Stimulated activated CD4-positive, alpha-beta T cell treated with anti-CD3 and anti-CD28 coated beads, Interleukin-1b, Interleukin-23, amount 100 ng/mL, for 1 hour (primary cell): ENCODE measurements at places on chromosomes 12 and 14.

- no peak for DNase-seq
These were observed 86.1 kb downstream of the MYF5 start for GRCh38 chr12:80802652-80803400.

DNA sequence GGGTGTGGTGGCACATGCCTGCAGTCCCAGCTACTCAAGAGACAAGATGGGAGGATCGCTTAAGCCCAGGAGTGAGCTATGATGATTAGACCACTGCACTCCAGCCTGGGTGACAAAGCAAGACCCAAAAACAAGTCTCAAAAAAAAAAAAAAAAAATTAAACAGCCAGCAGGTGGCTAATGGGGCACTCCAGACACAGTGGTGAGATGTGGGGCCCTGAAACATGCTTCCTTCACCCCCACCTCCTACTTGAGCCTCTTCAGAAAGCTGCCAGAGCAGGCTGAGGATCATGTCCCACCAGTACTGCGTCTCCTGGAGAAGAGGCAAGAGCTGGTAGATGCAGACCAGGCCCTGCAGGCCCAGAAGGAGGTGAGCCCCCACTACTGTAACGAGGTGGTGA lies 2.1 kb downstream of the CFAP73 start:
- no peak for DNase-seq

DNA sequence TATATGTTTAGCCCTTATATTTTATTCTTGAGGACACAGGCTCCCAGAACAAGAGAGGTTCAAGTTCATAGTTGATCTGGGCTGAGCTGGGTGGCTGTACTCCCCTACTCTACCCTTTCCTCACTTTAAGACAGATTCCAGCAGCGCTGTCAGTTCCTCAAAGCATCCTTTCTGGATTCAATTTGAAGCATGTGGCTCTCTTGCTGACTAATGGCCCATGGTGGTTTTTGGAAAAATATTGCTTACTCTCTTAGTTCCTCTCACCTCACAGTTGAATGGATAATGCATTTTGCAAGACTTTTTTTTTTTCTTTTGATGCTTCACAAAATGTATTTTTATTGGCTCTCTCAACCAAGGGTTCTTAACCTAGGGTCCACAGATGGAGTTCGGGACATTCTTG lies 4.1 kb downstream of the PELI2 start:
- no peak for DNase-seq

- DNase-seq = no peak
These were observed 82.7 kb downstream of the BEGAIN start for GRCh38 chr14:100504372-100505078.

DNA sequence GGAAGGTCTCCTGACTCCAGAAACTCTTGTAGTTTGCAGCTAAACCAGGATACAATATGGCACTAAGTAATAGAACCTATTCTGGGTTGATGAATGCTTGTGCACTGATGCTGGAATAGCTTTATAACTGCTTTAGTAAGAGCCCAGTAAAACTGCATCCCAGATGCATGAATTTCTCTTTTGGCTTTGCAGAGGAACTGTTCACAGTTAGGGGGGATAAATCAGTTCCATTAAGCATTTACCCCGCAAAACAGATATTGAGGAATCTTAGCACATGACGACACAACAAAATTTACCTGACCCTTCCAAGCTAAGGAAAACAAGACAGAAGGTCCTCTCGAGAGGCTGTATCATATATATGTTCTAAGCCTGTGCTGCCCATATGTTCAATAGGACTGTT lies 457.4 kb downstream of the FOXG1 start:
- no peak for DNase-seq

- DNase-seq = no peak
These were observed 36.1 kb upstream of the PTCSC3 start for GRCh38 chr14:36212577-36212976.

- DNase-seq = no peak
These were observed 724 bp downstream of the BLOC1S1 start for GRCh38 chr12:55716582-55716957.

- no peak for DNase-seq
These were observed 20.7 kb downstream of the SCARB1 start for GRCh38 chr12:124842800-124843510.

GRCh38 chr12:93245543-93245942 lies 132.2 kb upstream of the NUDT4 start:
- no peak for DNase-seq

DNA sequence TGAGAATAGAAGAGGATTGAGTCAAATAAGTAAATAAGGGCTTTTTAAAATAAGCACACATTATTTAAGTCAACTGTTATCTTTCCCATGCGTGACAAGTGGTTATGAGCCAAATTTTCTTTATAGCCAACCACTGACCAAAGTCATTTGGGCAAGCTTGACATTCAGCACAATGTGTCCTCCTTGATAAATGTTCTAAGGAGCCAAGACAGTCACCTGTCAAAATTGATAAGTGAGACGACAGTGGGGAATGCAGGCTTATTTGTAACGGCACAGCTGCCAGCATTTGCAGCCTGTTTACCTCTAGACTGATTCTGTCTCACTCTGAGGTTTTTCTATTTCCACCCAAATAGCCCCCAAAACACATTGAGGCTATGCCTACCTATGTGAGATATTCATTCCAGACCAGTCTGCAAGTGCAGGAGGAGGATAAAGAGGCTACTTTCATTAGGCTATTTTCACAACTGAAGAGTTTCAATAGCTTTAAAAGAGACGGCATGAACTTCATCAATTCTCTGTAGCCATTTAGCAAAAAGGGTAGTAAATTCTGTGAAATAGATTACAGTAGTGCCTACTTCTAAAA lies 339.5 kb downstream of the PDZRN4 start:
- no peak for DNase-seq

DNA sequence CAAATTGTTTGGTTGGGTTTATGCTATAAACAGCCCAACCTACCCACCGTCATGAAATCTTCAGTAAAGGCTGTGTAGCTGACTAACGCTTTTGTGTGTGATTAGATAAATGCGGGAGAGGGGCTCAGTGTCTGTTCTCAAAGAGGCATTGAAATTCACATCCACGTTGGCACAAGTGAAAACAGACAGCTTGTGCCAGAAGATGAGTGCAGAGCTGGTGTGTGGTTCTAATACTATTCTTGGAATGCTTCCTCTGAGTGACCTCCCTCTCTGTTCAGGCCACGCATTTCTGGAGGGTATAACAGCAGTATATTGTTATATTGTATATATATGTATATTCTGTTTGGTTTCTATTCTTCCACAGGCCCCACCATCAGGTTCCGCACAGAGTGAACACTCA lies 263.8 kb downstream of the APAF1 start:
- DNase-seq = no peak

DNA sequence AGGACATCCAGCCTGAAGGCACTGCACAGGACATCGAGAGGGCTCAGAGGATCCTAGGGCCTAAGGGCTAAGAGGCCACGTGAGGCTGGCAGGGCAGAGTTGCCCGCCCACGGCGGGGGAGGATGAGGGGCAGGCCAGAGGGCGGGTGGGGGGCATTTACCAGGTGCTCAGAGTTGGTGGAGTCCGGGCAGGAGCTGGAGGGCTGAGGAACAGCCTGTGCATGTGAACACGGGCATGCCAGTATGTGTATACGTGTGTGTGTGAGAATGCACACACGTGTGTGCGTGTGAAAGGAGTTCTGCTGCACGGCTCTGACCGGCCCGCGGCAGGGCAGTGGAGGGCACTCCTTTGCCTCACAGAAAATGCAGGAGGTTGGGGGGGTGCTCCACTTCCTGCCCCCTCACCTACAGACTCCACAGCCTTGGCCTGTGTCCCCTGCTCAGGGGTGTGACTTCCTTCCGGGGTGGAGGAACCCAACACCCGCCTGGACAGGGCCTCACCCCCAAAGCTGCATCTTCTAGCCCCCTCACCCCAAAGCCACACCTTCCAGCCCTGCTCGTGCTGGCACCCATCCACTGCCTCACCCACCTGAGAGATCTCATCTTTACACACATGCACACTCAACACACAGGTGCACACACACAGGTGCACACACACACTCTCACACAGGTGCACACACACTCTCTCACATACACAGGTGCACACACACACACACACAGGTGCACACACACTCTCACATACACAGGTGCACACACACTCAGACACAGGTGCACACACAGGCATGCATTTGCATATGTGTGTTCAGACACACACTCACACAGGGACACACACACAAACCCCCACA lies 11.8 kb upstream of the GPR132 start:
- DNase-seq = no peak

GRCh38 chr14:51424041-51424440 lies 184.0 kb downstream of the TMX1 start:
- DNase-seq = no peak

DNA sequence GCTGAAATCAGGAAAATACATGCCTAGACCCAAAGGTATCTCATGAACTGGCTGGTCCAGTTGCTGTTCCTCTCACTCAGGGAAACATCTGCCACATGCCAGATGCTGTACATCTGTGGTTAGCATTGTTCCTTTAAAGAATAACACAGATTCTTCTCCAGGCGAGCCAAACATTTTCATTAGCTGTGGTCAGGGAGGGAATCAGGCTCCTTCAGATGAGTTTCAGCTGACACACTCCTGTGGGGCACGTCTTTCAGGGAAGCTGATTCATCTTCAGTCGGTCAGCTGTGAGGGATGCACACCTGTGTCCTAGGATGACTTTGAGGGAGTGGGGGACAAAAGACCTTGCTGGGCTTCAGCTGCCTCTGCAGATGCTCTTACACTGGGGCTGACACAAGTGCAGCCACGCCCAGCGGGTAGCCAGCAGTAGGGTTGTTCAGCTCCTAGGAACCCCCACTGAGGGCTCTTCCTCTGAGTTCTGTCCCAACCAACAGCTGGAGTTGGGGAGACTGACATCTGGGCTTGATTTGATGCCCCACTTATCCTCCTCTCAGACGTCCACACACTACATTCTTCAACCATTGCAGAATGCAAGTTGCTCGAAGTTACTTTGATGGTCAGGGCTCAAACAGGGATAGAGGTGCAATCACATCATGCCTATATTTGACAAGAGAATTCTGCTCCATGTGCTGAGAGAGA lies 155.0 kb downstream of the NUAK1 start:
- DNase-seq = no peak

- no peak for DNase-seq
These were observed 8.5 kb downstream of the BTG1 start for GRCh38 chr12:92136965-92137721.

- no peak for DNase-seq
These were observed 63.9 kb upstream of the GALNT9 start for GRCh38 chr12:132393245-132393795.

DNA sequence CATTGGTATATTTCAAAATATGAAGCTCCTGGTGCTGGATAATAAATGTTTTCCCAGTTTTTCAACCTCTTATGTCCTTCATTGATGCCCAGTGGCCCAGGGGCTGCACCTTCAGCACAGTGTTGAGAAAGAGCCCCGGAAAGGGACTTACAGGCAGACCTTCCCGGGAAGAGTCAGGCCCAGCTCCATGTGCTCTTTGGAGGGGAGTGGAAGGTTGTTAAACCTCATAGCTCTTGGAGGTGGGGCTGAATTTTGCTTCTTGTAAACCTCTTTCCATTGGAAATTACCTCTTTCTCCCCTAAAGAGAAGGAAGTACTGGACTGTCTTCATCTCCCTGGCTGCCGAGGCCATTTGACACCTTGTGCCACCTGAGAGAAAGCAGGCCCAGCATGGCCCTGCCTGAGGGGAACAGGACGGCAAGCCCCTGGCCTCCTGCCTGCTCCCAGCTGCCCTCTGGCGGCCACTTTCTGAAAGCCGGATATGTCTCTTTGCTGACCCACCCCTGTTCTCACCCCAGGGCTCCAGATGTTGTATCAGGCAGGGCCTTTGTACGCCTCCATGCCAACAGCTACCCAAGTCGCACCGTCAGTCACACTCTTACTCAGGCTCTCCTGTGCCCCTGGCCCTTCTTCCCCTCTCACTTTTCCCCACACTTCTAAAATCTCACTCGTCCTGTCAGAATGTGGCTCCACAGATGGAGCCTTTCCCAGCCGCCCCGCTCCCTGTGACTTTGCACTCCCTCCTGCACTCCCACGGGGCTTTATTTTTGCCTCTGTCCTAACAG lies 43.0 kb downstream of the EVL start:
- DNase-seq = peak; percentile 69

DNA sequence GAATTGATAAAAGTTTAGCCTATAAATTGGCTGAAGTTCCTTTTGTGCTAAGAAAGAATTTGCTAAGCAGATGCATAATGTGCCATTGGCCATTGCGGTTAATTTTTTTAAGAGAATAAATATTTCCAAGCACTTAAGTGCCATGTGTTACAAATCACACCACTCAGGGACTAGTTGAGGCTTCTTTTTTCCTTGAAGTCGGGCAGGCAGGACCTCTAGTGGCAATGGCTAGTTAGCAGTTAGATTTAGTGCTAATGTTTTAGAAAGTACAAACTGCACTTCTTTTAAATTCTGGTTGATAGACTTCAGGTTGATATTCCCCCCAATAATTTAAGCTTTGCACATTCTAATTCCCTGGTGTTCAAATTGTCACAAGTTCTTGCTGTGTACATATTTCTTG lies 294.3 kb downstream of the APAF1 start:
- no peak for DNase-seq

- no peak for DNase-seq
These were observed 161.8 kb downstream of the TTC8 start for GRCh38 chr14:88986146-88986841.

DNA sequence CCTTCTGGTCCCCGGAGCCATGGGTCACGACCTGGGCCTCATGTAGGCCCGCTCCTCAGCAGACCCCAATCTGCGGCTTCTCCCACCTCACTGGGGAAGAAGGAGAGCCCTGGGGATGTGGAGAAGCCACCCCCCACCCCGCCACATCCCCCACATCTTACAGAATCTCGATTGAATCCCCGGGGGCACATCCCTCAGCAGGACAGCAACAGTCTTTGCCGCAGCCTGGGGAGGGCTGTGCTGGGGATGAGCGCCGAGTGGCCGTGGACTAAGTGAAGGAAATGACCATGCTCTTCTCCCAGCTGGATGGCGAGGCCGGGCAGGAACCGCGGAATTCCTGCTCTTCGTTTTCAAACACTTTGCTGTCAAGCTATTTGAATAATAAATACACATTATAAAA lies 169.0 kb upstream of the RTL1 start:
- no peak for DNase-seq

- DNase-seq = no peak
These were observed 7.9 kb downstream of the CCDC85C start for GRCh38 chr14:99596071-99596627.

- no peak for DNase-seq
These were observed 54.3 kb upstream of the FRMD6 start for GRCh38 chr14:51597261-51598001.

- no peak for DNase-seq
These were observed 157.0 kb upstream of the RBM19 start for GRCh38 chr12:114123108-114123507.

GRCh38 chr14:76546426-76547221 lies 170.7 kb downstream of the ESRRB start:
- no peak for DNase-seq

- DNase-seq = no peak
These were observed 2.0 kb downstream of the OR10AD1 start for GRCh38 chr12:48201091-48201490.

GRCh38 chr14:77040741-77041653 lies 12.5 kb upstream of the IRF2BPL start:
- no peak for DNase-seq
